ENCODE measurements at places on chromosomes 2 and 18.

DNA sequence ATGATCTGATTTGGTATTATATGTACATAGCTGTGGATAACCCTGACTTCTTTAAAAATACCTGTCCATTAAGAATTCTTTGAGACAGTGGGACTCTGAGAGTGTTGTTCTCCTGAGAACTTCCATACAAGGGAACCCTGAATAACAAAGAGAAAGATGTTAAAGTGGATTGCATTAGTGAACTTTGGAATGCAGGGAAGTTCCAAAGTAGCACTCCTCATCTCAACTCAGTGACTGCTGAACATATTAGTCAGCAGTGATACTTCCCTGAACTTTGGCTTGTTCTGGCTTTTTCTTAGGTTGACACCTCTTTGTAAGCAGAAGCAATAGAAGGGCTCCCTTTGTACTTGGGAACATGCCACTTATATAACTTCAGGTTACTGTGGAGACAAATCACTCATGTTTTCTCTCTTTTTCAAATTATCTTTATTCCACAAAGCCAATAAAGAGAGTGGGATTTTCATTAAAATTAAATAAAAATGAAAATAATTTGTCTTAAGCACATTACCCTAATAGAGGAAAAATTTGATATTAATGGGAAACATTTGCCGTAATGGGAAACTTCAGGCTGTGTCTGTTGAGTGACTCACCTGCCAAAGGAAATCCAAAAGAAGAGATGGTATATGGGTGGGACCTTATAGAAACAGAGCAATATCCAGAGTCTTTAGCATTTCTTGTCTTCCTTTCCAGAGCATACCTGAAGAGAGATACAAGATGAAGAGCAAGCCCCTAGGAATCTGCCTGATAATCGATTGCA, 33.3 kb downstream of the CFLAR start:
- DNase-seq, result no peak

GRCh38 chr2:161373942-161374341, 42.2 kb upstream of the TBR1 start:
- no peak for DNase-seq

- no peak for DNase-seq
Observed at GRCh38 chr2:219408204-219408603, 10.0 kb upstream of the DES start.

DNA sequence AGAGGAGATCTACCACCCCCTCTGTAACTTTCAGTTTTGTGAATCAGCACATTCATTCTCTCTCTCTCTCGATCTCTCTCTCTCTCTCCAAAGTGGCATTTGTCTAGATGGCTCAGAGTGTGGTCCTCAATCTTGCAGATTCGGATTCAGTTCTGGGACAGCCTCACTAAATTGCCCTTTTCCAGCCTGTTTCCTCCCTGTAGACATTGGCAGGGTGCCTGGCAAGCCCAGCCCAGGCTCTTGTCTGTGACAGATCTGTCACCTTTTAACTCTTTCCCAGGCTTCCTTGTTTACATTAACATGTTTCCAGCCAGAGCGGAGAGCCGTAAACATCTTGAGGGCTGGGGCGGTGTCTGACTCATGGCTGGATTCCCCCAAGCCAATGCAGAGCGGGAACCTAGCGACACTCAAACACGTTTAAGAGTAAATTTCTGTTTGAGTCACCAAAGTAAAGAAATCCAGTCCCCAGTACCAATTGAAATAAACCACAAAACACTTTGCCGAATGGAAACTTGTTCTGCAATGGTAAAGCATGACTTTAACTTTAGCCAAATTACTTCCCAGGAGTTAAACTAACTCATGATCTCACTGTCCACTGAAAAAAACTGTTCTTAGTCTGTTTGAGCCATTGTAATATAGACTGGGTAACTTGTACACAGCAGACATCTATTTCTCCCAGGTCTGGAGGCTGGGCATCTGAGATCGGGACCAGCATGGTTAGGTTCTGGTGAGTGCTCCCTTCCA, 6.6 kb upstream of the CYP27C1 start:
- DNase-seq, result no peak

- no peak for DNase-seq
Observed at GRCh38 chr2:133411857-133412256, 156.4 kb downstream of the NCKAP5 start.

DNA sequence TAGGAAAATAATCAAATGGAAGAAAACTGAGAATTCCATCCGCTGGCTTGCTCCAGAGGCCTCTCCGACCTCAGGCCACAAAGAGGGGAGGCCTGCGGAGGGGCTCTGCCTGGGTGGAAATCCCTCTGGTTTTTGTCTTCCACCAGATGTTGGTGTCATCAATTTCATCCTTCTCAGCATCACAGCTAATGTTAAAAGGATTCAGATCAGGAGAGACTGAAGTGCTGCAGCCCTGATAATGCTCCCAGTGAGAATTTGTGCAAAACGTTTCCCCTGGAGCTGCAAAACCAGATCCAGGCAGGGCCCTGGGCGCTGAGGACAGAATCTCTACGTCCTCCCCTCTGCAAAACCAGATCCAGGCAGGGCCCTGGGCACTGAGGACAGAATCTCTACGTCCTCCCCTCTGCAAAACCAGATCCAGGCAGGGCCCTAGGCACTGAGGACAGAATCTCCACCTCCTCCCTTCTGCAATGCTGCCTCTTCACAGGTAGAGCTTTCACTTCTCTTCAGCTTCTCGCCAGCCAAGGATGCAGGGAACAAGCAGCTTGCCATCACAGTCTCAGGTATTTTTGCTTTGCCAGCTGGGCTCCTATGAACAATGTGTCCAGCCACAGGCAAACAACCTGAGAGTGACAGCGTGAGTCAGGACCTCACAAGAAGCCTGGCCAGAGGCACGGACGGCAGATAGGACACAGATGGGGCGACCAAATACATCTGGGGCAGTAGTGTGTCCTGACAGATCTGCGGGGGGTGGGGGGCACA, 81.2 kb downstream of the TMEM18 start:
- no peak for DNase-seq

DNA sequence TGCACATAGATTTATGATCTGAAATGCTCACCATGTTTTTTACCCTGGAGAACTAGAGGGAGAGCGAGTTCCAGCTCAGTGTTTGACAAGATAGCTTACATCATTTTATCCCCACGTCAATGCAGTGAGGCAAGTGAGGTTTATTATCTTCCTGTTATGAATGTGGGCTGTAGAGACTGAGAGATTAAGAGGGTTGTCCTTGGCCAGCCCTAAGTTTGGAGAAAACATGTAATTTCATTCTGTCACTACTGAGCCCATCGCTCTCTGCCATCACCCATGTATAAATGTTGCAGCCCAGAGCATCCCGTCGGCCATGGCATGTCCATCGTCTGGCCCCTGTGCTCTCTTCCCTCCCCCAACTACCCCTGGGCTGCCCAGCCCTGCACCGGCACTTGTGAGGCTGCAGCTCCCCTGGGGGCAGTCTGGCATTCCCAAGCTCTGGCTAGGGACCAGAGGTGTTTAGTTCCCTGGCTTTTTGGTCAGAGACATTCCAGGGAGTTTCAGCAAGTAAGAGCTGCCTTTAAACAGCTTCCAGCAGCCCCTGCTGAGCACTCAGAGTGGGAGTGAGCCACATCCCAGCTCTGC, 136.7 kb downstream of the ANTXR1 start:
- DNase-seq, result no peak

GRCh38 chr2:178208336-178208735, 14.0 kb downstream of the OSBPL6 start:
- no peak for DNase-seq

DNA sequence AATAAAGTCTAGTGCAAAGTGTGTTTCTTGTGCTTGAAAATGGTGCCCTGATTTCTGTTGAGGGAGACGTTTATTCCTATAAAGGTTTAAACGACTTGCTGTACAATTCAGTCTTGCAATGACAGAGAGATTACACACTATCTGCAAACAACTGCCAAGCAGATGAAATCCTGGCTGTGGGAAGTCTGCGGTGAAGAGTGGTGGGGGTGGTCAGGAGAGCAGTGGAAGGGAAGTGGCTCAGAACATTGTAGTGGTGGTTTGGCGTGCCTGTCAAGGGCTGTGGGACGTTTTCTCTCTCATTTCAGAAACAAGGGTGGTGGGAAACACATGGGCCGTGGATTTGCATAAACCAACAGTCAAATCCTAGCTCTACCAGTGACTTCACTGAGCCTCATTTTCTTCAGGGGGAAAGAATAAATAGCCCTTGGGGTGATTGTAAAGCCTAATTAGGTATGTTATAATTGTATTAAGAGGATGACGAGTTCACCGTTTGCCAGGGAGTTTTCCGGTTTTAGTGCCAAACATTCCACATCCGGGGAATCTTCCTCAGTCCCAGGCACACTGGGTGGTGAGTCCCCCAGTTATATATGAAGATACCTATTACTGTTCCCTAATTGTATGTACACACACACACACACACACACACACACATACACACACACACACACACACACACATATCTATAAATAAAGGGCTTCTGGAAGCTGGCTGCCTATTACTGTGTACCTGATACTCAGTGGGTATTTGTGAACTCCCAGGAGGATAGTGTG, 115.0 kb downstream of the SPTBN1 start:
- DNase-seq, result peak; percentile 47

DNA sequence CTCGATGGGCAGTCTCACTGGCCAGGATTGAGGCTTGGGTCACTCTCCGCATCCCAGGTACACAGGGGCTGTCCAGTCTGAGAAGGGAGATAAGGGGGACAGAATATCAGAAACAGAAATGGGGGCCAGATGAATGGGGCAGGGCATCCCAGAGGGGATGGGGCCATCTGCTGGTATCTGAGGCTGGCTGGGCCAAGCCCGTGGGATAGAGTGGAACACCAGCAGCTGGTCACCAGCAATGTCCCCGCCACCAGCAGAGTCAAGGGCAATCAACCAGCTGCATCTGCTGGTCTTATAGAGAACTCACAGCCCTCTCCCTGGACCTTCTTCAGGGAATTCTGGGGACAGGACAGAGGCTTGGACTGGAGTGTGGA, 128.8 kb upstream of the HAAO start:
- DNase-seq, result no peak

- DNase-seq, result no peak
Observed at GRCh38 chr2:71130905-71131244, 441 bp downstream of the MPHOSPH10 start.

DNA sequence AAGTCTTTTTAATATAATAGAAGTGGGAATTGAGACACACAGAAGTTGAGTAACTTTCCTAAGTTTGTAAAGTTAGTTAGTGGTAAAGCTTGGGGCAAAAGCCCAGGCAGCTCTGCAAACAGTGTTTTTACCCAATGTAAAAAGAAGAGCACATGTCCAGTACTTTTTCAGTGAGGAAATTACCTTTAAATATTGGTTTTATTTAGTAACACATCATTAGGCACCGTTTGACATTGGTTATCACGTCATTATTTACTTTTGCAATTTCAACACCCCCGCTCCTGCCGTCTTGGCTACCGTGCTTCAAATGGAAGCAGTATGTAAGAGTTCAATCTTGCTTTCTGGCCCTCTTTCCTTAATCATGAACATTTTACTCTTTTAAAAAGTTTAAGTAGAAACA, 807.9 kb downstream of the EPHA4 start:
- DNase-seq, result no peak

DNA sequence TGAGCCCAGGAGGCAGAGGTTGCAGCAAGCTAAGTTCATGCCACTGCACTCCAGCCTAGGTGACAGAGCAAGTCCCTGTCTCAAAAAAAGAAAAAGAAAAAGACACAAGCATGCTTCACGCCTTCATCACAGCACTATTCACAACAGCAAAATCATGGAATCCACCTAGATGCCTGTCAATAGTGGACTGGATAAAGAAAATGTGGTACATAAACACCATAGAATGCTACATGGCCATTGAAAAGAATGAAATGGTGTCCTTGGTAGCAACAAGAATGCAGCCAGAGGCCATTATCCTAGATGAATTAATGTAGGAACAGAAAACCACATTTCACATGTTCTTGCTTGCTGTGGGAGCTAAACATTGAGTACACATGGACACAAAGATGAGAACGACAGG, 392.6 kb downstream of the EIPR1 start:
- DNase-seq, result no peak

- DNase-seq, result no peak
Observed at GRCh38 chr2:43984533-43984932, 11.3 kb downstream of the LRPPRC start.

DNA sequence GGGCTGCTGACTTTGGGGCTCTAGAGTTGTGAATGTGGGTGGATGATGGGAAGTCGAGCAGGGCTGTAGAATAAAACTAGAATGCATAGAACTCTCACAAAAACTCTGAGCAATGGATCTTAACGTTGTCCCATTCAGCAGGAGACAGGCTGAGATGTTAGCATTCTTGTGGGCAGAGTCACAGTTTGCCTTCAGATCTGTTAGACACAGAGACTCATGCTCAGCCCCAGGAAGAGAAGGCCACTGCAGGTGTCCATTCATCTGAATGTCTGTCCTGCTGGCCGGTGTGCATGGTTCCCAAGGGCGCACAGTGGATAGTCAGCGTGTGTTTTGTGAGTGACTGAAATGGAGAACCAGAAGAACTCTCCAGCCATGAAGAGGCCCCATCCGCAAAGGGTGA, 111.3 kb downstream of the TSN start:
- DNase-seq, result no peak

Measured in NCI-H187 treated with DMSO at 0.1 percent for 48 hours (cell line).